ENCODE measurements at places on chromosomes 2 and 18.

- no peak for DNase-seq
Observed at GRCh38 chr2:119028327-119029174, 86.6 kb downstream of the MARCO start.

GRCh38 chr2:14125624-14126293, 506.8 kb upstream of the LRATD1 start:
- DNase-seq = no peak

GRCh38 chr2:69416147-69416546, 21.1 kb downstream of the NFU1 start:
- DNase-seq = no peak

DNA sequence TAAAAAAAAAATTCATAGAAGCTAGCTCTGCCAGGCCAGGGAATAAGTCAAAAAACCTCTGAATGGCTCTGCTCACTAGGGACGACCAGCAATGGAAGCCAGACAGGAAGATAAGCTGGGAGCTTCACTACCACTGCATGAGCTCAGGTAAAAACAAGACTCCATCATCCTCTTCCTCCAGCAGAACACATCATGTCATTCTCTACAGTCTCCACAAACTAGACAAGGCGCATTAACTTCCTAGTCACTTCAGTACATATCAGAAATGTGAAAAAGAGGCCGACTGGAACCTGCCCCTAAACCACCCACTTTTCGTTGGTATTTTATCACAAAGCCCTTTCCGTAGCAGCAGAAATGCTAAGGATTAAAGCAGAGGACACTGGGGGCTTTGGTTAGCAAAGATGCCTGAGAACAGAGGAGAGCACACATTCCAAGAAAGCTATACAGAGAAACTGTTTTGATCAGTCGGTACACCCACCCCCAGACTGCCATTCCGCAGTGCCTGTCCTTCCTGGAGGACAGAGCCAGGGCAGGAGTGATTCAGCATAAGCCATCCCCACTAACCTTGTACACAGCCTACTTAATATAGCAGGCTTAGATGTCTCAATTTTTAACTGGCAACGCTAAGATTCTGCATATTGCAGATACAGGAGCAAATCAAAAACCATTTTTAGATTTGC, 53.4 kb downstream of the AAK1 start:
- no peak for DNase-seq

DNA sequence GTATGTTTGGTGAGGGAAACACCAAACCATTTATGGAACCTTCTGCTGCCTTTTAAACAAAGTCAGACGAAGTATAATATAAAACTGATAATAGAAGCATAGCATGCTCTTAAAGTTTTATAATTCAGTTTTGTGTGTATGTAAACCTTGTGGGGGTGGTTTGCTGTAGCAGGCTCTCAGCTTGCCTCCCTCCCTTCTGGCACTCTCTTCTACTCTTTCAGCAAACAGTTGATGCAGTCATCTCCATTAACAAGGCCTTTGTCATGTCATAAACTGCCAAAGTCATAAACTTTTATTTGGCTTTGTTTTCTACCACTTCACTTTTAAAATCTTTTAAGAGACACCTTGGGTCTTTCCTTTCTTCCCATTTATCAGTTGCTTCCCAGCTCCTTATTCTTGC, 448.2 kb upstream of the SETBP1 start:
- DNase-seq = no peak

- DNase-seq = no peak
Observed at GRCh38 chr18:23283916-23284430, 148.7 kb downstream of the CABLES1 start.

DNA sequence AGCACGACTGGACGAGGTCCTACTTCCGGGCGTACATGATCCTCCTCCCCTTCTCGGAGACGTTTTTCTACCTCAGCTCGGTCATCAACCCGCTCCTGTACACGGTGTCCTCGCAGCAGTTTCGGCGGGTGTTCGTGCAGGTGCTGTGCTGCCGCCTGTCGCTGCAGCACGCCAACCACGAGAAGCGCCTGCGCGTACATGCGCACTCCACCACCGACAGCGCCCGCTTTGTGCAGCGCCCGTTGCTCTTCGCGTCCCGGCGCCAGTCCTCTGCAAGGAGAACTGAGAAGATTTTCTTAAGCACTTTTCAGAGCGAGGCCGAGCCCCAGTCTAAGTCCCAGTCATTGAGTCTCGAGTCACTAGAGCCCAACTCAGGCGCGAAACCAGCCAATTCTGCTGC, 24.8 kb downstream of the LYPD1 start:
- no peak for DNase-seq

- no peak for DNase-seq
Observed at GRCh38 chr2:16071039-16071864, 130.9 kb downstream of the MYCN start.

DNA sequence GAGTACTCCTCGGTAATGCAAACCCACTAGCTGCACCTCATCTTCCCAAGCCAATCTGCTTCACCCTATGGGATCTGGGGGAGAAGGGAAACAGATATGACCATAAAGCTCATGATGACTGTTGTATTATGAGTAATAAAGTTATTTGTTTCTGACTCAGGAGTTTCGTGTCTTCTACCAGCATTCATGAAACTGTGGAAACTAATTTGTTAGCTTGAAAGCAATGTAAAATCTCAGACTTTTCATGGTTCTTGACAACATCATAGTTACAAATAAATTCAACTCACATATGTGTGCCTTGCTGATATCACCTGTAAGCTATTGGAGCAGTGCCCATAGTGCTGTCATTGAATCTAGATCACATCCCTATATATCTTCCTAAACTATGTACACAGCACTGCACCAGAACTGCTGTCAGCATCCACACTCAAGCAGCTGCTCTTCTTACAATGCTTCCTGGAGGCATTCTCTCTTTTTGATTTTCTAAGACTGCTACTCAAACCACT, 135.6 kb upstream of the KYNU start:
- no peak for DNase-seq

- no peak for DNase-seq
Observed at GRCh38 chr2:218422403-218423086, 3.6 kb downstream of the VIL1 start.

DNA sequence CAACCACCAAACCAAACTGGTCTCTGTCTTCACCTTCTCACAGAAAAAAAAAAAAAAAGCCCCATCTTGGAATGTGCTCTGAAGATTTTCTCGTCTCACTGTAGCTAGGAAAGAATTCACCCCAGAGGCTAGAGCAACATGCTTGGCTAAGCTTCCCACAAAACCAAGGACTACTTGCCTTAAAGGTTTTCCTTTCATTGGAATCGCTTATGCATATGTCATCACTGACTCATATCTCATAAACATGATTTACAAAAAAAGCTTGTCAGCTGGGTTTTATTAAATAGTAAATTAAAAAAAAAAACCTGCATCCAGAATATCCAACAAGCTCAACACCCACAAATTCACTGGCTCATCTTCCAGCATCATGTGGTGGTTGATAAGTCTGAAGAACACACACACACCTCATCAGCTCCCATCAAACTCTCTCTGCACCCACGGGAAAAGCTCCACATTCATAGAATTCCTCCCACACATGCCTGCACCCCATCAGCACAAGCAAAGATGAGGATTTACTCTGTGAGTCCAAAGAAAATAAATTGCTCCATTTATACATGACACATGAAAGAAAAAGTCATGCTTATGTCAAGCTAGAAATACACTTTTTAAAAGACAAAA, 182.0 kb upstream of the TRIB2 start:
- DNase-seq = no peak

DNA sequence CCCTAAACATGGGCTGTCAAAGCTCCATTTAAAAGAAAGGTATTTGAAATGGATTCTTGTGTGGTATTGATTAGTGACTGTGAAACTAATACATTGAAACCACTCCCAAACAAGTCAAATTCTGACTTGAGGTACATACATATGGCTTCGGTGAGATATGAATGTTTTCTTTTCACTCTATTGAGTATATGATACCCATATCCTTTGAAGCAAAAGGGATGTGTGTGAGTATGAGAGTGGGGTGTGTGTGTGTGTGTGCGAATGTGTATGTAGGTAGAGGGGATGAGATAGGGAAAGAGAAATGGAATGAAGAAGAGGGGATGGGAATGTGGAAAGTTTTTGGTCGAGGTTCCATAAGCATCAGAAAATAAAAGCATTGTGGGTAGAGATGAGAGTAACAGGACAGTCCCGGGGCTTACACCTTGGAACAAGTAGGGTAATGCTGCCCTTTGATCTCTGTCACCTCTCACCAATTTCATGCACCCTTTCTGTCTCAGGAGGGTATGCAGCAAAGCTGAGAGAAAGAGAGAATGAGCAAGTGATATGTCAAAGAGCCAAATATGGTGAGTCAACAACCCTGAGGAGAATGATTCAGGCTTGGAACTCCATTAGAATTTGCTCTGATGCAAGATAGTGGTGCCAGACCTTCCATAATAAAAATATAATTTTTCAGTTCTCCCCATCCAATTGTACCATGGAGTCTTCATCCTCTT, 64.0 kb upstream of the ZEB2 start:
- DNase-seq = no peak

GRCh38 chr18:63683152-63683551, 19.6 kb upstream of the SERPINB11 start:
- DNase-seq = no peak

DNA sequence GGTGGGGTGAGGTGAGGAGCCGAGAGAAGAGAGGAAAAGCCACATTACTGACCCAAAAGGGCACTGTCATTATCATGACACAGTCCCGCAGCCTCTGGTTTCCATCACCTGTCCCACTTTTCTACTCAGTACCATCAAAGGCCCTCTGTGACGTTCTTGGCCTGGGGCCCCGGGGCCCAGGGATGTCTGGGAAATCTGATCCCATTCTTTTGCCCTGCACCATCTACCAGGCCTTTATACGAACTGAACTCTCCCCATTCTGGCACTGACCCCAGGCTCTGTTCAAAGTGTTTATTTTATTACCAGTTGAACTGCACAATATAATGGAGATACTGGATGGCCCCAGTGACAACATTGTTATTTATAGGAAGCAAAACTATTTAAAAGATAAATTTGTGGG, 89.1 kb downstream of the COL6A3 start:
- DNase-seq = no peak

GRCh38 chr2:52074130-52074719, 1042.3 kb upstream of the NRXN1 start:
- no peak for DNase-seq

GRCh38 chr2:98478088-98478551, 33.5 kb downstream of the INPP4A start:
- no peak for DNase-seq

GRCh38 chr2:25760297-25760696, 86.9 kb upstream of the DTNB start:
- DNase-seq = no peak

DNA sequence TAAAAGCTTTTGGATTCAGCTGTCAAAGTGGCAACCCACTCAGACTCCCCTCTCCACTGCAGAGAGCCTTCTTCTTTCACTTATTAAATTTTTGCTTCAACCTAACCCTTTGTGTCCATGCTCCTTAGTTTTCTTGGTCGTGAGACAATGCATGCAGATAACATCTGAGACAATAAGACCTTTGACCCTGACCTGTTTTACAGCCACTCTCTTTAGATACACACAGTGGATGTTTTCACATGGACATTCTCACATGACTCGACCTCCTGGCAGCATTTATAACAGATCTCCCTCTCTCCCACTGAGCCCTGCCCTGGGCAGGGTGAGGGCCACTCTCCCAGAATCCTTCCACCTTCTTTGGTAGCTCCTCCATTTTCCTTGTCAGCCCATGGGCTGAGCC, 30.4 kb upstream of the IL36G start:
- DNase-seq = no peak
